ENCODE measurements at places on chromosomes 7 and 10.
A peak's percentile ranks its signal among the peaks of the same experiment; 100 is the strongest.

DNA sequence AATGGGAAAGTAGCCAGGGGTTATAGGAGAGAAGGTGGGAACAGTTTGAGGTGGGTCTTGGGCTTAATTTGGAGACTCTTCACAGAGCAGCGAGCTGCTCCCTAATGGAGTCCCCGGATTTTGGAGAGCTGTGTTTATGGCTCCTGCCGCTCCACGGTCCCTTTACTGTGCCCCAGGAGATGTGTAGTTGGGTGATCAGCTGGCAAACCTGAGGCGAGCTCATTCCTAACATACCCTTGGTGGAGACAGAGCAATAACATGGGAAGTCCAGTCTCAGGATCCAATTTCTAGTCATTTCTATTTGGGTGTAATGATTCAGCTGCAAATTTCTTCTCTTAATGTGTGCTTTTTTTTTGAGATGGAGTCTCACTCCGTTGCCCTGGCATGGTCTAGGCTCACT, 1.5 kb downstream of the GARIN1A start:
- no peak for DNase-seq

DNA sequence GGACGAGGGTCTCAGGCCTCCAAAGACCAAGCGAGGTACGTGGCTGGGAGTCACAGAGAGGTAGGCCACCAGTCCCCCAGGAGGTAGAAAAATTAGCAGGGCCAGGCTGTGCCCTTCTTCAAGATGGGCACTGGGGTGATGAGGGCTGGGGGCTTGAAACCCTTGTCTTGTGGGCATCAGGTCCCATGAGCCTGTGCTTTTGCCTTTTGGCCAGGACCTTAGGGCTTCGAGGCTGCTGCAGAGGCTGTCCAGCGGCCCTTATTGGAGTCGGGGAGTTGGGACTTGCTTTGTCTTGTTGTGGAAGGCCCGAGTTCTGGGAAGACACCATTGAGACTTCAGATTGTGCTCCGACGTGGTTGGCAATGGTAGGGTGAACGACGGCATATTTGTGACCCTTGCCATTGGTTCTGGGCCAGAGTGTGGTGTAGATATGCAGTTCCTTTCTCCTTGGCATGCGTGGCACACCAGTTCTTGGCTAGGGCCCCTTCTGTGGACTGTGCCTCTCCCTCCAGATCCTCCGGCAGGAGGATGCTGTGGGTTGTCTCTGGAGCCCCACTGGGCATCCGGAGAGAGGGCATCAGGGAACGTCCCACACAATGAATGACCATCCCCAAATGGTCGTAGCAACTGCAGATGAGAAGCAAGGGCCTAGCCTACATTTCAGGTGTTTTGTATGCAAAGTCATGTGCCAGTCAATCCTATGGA, 931 bp downstream of the SH2D4B start:
- DNase-seq, result no peak

GRCh38 chr7:18901982-18902421, 215.4 kb downstream of the TWIST1 start:
- no peak for DNase-seq

GRCh38 chr7:155482511-155483183, 24.7 kb downstream of the EN2 start:
- no peak for DNase-seq

GRCh38 chr10:48336978-48337599, 30.6 kb downstream of the MAPK8 start:
- no peak for DNase-seq

DNA sequence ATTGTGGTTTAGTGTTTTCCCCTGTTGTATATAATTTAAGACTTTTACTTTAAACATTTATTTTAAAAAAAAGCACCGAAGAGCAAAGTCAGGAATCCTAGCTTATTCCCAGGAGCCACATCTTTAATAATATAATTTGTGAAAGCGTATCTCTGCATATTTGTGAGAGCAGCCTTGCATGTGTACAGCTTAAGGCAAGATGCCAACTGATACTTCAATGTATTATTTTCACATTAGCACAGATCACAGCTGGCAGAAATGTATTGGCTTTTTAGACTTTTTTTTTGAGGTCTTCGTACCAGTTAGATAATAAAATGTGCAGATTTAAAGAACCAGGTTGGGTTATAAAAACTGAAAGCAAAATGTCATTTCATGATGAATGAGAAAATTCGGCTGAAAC, 845.7 kb upstream of the POT1 start:
- DNase-seq, result no peak

- DNase-seq, result no peak
Observed at GRCh38 chr10:101956117-101956516, 99.9 kb downstream of the ARMH3 start.

DNA sequence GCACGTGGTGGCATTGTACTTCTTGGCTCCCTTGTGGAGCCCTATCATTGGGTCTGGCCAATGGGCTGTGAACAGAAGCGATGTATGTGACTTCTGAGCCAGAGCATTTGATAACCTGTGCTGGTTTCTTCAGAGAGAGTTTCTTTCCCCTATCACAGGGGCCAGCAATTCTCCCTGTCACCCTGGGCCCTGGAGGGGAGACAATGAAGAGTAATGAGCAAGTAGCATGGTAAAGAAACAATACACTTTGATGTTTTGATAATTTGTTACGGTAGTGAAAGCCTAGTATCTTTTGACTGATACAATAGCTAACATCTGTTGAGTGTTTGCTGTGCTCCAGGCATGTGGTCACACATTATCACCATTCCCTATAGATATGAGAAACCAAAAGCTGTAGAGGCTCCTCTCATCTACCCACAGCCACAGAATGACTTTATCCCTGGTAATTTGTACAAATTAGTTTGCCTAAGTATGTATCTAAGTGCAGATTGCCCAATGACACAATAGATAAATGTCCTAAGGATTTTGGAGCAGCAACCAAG, 113.4 kb upstream of the SVIL start:
- DNase-seq, result no peak

GRCh38 chr7:74586258-74587175, 71.0 kb upstream of the GTF2I start:
- no peak for DNase-seq

GRCh38 chr10:11434324-11434723, 177.1 kb downstream of the USP6NL start:
- DNase-seq, result no peak

- DNase-seq, result no peak
Observed at GRCh38 chr7:94700926-94701554, 45.1 kb upstream of the SGCE start.

- DNase-seq, result no peak
Observed at GRCh38 chr7:23207021-23207420, 25.2 kb downstream of the NUP42 start.

DNA sequence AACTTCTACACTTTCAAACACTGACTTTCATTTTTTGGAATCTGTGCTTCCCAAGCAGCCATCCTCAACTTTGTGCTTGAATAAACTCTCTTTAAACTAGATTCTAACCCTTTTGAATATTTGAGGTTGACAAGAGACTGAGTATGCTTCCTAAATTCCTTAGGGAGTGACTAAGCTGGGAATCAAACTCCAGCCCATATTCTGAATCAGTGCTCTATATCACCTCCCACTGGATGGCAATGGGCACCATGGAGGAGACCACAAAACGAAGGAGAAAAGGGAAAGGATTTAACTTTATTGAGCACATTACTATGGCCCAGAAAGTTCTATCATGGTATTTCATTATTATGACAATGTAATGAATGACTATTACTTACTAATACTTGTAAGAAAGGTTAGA, 17.2 kb upstream of the SLC26A4 start:
- no peak for DNase-seq

GRCh38 chr7:40680657-40681056, 545.9 kb downstream of the SUGCT start:
- no peak for DNase-seq

- DNase-seq, result no peak
Observed at GRCh38 chr7:69654849-69655707, 56.8 kb downstream of the AUTS2 start.

GRCh38 chr7:130932667-130933432, 198.8 kb upstream of the KLF14 start:
- no peak for DNase-seq

- DNase-seq, result no peak
Observed at GRCh38 chr7:155804431-155804831, 7.8 kb downstream of the SHH start.

DNA sequence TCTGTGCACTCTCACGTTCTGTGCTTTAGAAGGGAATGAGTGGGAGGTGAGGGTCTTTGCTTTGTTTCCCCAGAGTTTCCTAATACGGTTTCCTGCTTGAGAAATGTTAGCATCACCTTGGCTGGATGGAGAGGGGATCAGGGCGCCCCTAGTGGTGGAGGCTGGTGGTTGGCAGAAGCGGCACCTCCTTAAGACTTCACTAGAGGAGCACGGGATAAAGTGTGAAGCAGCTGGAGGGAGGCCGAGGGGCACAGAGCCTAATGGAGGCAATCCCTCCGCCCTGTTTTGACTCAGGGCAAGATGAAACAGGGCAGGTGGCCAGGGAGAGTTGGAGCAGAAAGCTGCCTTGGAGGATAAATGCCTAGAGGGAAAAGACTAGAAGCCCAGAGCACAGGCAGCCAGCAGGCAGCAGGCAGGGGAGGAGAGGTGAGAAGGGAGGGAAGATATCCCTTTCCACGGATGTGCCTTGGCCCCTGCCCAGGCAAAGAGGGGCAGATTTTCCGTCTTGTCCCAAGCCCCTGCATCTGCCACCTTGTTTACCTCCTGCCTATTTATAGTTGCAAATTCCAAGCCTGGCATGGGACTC, 56.0 kb upstream of the BTRC start:
- peak; percentile 87 for DNase-seq

- no peak for DNase-seq
Observed at GRCh38 chr10:14453593-14453992, 122.9 kb upstream of the FRMD4A start.

DNA sequence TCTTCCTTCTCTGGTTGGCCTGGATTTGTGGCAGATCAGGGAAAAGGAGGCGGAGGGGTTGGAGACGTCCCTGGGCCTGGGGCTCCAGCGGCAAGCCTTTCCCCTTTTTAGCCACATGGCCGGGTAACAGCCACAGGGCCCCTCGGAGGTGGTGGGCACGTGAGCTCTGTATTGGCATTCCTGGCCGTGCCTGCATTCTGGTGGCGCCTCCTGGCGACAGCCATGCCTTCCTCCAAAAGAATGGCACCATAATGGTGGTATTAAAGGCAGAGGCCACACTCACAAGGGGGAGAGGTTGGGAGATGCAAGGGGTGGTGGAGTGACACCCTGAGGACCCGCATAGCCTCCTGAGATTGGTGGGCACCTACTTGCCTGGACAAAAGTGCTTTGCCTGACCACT, 3.0 kb upstream of the AQP1 start:
- DNase-seq, result no peak

GRCh38 chr10:78514459-78514858, 480.8 kb downstream of the RPS24 start:
- no peak for DNase-seq

- DNase-seq, result no peak
Observed at GRCh38 chr7:47709451-47709850, 127.5 kb upstream of the TNS3 start.

DNA sequence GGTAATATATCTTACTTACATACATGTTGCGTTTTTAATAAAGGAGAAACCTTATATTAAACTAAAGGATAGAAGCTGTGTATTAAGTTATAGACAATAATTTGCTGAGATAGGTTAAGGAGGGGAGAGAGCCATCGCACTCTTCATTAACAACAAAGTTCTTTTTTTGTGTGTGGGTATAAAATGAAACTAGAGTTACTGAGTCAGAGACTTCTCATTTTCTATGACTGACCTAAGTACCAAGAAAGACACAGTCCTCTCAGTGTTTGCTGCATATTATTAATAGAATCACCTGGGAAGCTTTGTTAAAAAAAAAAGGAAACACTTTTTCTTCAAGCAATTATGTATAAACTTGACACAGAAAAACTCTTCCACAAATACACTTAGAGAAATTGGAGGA, 31.4 kb downstream of the FEZF1 start:
- DNase-seq, result no peak

- DNase-seq, result no peak
Observed at GRCh38 chr7:99694201-99694911, 14.6 kb upstream of the CYP3A5 start.

DNA sequence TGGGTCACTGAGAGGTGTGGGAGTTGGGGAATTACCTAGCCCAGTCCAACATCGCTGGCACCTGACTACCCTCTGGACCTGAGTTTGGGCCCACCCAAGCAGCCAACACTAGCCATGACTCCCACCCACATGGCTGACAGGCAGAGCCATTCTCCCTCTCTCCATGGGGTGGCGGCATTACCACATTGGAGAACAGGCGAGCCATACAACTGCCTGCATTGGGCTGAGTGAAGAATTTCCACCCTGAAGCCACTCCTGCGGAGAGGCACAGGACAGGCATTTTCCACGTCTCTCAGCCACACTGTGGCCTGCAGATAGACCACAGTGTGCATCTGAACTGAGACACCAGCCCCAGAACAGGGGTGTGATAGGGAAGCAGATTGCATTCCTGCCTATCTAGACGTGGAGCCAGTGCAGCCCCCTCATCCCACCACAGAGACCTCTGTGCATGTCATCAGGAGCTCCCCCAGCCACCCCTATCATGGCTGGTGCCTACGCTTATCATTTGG, 58.2 kb upstream of the ANTXRL start:
- DNase-seq, result peak; percentile 68
